ENCODE measurements at places on chromosomes 5 and 9. TPM values are rescaled to one million over a fixed set of nuclear protein-coding genes. Genes with fewer than 3 reads are reported as not detected.

The MSANTD3 gene
- 72.2 TPM for total RNA-seq

The RNF130 gene
- 6.4 TPM for total RNA-seq

The C5orf52 gene
- total RNA-seq = not detected

The SLC6A3 gene
- total RNA-seq = not detected

The IL9 gene
- total RNA-seq = not detected

DNA sequence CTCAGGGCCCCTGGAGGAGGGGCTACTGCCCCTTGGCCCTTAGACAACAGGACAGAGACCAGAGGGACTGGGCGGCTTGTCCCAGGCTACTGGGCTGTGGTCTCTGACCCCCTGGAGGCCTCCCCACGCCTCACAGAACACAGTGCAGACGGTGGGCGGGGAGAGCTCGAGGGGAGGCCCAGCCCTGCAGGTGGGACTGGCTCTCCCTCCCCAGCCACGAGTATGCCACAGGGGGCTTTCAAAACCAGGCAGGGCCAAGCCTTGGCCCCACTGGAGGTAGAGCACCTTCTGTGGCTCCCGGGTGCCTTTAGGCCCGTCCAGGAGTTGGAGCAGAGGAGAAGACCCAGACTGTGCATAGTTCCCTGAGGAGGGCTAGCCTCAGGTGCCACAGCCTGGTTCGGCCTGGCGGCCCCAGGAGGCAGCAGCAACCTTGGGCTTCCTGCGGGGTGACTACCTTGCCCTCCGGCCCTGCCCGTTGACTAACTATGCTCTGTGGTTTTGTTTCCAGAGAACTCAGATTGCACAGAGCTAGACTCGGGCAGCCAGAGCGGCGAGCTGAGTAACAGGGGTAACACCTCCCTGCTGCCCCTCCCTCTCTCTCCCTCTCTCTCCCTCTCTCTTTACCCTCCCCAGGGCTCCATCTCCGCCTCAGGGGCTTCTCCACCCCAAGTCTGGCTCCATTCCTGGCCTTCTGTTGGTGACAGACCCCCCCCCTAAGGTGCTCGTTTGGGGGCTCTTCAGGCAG is 15.5 kb downstream of the CARD19 start:
- H3K4me3 ChIP-seq = no peak overlapping the region
- H3K27ac ChIP-seq = peak overlapping the region; percentile 59
- H3K4me1 ChIP-seq = peaks cover 6% of the 10 kb centered on the region
- H3K36me3 ChIP-seq = peaks cover 8% of the 10 kb centered on the region
- DNase-seq = peak; percentile 64

DNA sequence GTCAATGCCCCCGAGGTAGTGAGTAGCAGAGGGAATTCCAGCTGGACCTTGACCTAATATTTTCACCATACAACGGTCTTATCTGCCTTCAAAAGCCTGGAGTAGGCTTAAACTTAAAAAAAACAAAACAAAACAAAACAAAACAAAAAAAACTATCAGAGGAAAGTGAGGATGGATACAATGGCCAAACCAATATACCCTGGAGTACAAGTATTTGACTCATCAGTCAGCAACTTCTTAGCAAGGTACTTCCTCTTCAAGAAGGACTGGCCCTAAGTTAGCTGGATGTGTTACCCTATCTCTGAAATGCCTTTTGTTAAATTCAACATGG is 160.6 kb upstream of the GNA14 start:
- H3K27me3 ChIP-seq = no peaks in the 10 kb centered on the region
- H3K4me1 ChIP-seq = peaks cover 64% of the 10 kb centered on the region
- no peak for DNase-seq
- H3K4me3 ChIP-seq = no peak overlapping the region
- peak overlapping the region; percentile 49 for H3K27ac ChIP-seq

DNA sequence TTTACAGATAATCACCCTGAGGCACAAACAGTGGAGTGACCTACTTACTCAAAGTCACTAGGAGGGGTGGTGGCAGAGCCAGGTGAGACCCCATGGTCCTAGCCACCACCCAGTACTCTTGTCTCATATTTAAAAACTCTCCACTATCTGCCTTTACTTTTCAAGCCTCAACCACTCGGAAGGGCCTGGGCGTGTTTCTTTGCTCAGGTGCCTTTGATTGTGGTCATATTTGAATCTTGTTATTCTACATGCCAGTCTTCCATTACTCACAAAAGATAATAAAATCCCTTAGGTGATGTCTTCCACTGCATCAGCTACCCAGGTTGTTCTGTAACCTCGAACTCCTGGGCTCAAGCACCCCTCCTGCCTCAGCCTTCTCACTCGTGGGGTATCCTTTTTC is 20.7 kb upstream of the TRIM36 start:
- H3K27ac ChIP-seq = no peak overlapping the region
- no peaks in the 10 kb centered on the region for H3K36me3 ChIP-seq
- peaks cover 4% of the 10 kb centered on the region for H3K27me3 ChIP-seq
- no peak for DNase-seq
- no peak overlapping the region for H3K4me3 ChIP-seq

DNA sequence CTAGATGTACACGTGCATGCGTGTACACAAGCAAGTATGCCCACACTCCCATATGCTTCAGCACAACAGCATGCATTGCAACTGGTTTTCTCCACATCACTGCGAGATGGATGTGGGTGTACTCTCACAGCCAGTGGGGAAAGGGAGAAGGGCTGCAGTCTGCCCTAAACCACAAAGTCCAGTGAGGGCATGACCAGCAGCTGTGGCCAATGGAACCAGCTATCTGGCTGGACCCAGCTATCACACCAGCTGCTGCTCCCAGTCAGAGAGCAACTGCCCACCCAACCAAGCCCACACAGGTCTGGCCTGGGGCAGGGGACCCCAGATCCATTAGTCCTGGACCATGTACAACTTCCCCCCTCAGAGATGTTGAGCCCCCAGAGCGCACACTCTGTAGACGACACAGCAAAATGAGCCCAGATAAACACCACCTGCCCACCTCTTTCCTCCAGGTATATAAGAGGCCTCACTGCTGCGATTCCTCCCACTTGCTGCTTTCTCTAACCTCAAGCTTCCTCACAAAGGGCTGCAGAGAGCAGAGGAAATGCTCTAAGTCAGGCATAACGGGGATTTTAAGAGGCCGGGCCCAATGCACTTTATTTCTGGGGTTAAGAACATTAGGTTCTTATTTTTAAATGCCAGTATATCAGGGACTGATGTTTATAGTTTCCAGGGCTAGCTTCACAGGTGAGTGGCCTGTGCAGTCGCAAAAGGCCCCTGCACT is 39.0 kb downstream of the SHB start:
- H3K36me3 ChIP-seq = no peaks in the 10 kb centered on the region
- no peak for DNase-seq
- 0 out of 2 replicates have a peak overlapping the region, but pooled peaks have one; percentile 26 for H3K27ac ChIP-seq

- no peaks in the 10 kb centered on the region for H3K4me1 ChIP-seq
- peaks cover 5% of the 10 kb centered on the region for H3K27me3 ChIP-seq
- H3K36me3 ChIP-seq = no peaks in the 10 kb centered on the region
Observed at GRCh38 chr9:119839888-119840287, 470.7 kb upstream of the BRINP1 start.

DNA sequence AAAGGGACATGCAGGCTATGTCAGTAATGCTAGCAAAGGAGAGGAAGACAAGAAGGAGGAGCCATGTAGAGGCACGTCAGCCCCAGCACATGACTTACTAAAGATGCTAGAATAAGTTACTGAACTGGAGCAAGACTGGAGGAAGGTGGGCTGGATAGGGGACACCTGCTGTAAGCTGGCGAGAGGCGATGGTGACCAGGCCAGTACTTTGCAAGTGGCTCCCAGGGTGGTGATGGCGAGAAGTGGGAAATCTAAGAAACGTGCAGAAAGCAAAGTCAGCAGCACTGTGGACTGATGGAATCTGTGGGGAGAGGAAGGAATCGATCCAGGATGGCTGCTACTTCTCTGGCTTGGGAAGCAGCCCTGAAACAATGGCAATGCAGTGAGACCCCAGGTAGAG is 617.1 kb upstream of the ADAMTS16 start:
- no peaks in the 10 kb centered on the region for H3K4me1 ChIP-seq
- H3K36me3 ChIP-seq = peaks cover 8% of the 10 kb centered on the region
- H3K27me3 ChIP-seq = no peaks in the 10 kb centered on the region
- no peak overlapping the region for H3K27ac ChIP-seq
- no peak for DNase-seq

GRCh38 chr9:17068671-17069070 is 66.2 kb upstream of the CNTLN start:
- H3K4me1 ChIP-seq = 0 out of 2 replicates have a peak, but pooled peaks cover 5% of the 10 kb centered on the region
- H3K27ac ChIP-seq = no peak overlapping the region

GRCh38 chr5:1925111-1926070 is 42.7 kb upstream of the IRX4 start:
- H3K4me1 ChIP-seq = no peaks in the 10 kb centered on the region
- H3K27me3 ChIP-seq = peaks cover 4% of the 10 kb centered on the region
- no peak overlapping the region for H3K27ac ChIP-seq
- H3K4me3 ChIP-seq = no peak overlapping the region

GRCh38 chr9:125726456-125727132 is 19.6 kb upstream of the MAPKAP1 start:
- no peak for DNase-seq
- H3K4me1 ChIP-seq = no peaks in the 10 kb centered on the region
- H3K27me3 ChIP-seq = peaks cover 17% of the 10 kb centered on the region
- no peaks in the 10 kb centered on the region for H3K36me3 ChIP-seq
- H3K27ac ChIP-seq = no peak overlapping the region
- no peak overlapping the region for H3K4me3 ChIP-seq

DNA sequence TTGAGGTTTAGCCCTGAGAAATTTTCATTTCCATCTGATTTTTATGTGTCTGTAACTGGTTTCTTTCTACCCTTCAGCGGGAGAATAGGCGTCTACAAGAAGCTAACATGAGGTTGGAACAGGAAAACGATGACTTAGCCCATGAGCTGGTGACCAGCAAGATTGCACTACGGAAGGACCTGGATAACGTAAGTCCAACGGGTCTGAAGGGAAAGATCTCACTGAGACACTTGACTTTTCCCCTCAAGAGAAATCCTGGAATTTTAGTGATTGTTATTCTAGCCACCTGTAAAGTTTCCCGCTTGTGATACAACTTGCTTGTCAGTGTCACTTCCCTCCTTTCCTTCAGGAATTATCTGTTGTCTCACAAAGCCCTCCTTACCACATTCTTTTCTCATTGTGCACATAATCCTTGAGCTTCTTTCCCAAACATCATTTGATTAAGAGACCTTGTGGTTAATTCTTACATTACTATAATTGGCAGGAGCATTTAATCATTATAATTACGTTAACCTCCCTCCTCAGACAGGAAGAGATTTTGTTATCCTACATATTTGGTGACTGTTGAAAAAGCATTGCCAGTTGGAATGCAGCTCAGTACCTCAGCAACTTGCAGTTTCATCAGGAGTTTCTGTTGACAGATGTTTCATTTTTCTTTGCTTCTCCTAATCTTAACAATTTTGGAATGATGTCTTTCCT is 56.9 kb downstream of the GPR21 start:
- H3K27ac ChIP-seq = no peak overlapping the region
- H3K27me3 ChIP-seq = no peaks in the 10 kb centered on the region
- H3K36me3 ChIP-seq = peaks cover 5% of the 10 kb centered on the region
- H3K4me1 ChIP-seq = peaks cover 28% of the 10 kb centered on the region
- peak; percentile 4 for DNase-seq
- no peak overlapping the region for H3K4me3 ChIP-seq

DNA sequence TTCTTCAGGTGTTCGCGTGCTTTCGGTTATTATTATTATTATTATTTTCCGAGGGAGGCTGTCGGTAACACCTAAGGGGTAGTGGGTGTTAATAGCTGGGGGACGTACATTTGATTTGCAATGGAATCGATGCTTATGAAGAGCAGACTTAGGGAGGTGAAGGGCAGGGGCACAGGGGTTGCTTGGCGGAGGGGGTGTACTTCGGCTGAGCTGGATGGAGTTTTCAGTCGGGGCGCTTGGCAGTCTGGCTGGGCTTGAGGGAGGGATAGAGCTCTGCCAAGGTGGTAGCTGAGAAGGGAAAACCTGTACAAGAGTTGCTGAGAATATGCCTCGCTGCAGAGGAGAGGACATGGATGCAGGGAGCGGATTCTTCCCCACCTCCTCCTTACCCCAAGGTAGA is 617 bp upstream of the PTPRD start:
- no peaks in the 10 kb centered on the region for H3K36me3 ChIP-seq
- no peak overlapping the region for H3K27ac ChIP-seq
- H3K27me3 ChIP-seq = peaks cover 7% of the 10 kb centered on the region
- no peak for DNase-seq
- H3K4me1 ChIP-seq = no peaks in the 10 kb centered on the region
- H3K4me3 ChIP-seq = no peak overlapping the region

- H3K36me3 ChIP-seq = no peaks in the 10 kb centered on the region
- H3K27me3 ChIP-seq = no peaks in the 10 kb centered on the region
- H3K4me1 ChIP-seq = no peaks in the 10 kb centered on the region
- no peak for DNase-seq
- H3K4me3 ChIP-seq = no peak overlapping the region
Observed at GRCh38 chr5:103037673-103038455, 82.1 kb downstream of the GIN1 start.

DNA sequence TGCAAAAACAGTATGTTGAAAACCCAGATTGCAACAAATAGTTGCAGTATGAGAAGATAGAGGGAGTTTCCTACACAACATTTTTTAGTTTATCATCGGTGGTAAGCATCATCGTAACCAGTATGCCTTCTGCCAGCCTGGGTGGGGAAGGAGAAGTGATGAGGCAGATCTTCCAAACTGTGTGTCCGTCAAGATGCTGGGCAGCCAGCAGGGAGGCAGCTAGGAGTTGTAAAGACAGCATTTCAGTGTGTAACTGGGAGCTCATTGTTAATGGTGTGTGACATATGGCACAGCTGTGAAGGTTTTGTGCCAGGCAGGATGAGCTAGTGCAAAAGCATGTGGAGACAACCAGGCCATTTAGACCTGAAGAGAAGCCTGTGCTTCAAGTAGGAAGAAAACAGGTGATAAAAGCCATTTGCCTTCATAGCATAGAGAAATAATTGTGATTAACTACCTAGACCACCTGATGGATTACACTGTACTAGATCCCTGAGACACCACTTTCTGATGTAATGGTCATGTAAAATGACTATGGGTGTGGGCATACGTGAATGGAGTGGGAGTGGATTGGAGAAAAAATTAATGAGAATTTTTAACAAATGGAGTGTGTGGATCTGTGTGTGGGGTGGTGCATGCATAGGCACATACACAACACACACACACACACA is 347.0 kb upstream of the ADAMTSL1 start:
- H3K27ac ChIP-seq = no peak overlapping the region
- H3K27me3 ChIP-seq = no peaks in the 10 kb centered on the region
- H3K4me1 ChIP-seq = peaks cover 9% of the 10 kb centered on the region
- no peaks in the 10 kb centered on the region for H3K36me3 ChIP-seq
- H3K4me3 ChIP-seq = no peak overlapping the region

DNA sequence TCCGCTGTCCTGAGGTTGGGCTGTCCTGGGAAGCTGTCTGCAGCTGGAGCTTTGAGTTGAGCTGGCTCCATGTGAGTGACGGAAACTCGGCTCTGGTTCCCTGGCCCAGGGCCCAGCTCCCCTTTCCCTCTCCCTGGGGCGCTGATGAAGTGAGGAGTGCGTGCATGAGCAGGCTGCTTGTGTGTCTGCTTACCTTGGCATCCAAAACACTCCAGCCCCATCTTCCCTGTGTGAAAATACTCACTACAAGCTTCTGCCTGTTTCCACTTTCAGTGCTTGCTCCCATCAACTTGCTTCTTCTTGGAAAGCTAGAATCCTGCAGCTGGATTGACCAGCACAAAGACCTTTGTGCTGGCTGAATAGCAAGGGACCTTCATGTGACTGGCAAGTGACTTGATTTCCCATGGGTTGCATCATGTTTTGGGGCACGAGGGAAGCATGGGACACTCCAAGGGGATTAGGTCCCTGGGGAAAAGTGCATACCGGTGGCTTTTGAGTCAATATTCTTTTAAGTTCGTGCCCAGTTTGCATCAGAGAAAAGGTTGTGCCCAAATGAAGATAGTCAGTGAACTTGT is 198.1 kb downstream of the GADD45G start:
- no peak for DNase-seq
- H3K4me1 ChIP-seq = no peaks in the 10 kb centered on the region
- H3K27me3 ChIP-seq = no peaks in the 10 kb centered on the region

GRCh38 chr9:34577400-34578240 is 11.9 kb downstream of the CNTFR start:
- no peak for DNase-seq
- no peak overlapping the region for H3K4me3 ChIP-seq
- H3K27ac ChIP-seq = no peak overlapping the region
- H3K27me3 ChIP-seq = peaks cover 41% of the 10 kb centered on the region
- no peaks in the 10 kb centered on the region for H3K36me3 ChIP-seq
